ENCODE measurements at places on chromosomes 7 and 10. TPM values are rescaled to one million over a fixed set of nuclear protein-coding genes. Genes with fewer than 3 reads are reported as not detected.

DNA sequence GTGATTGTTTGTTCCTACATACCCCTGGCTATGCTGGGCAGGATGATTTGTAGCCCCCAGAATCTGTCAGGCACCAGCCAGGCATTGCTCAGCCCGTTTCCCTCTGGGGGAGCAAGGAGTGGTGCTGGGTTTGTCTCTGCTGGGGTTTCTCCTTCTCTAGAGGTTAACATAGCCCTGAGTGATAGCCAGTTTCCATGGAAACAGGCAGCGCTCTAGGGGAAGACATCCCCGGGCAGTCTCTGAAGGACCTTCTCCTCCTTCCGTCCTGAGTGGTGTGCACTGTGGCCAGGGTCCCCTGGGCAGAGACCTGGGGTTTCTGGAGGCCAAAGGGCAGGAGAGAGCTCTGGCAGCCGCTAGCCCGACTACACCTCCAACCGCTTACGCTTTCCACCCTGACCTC is 50.6 kb upstream of the LRRC4 start:
- DNase-seq, result no peak

Gene PRTFDC1
- total RNA-seq, result 6.6 TPM

GRCh38 chr7:158849768-158850544 is 6.4 kb upstream of the DYNC2I1 start:
- no peak for DNase-seq

Gene MINDY4
- 3.6 TPM for total RNA-seq

DNA sequence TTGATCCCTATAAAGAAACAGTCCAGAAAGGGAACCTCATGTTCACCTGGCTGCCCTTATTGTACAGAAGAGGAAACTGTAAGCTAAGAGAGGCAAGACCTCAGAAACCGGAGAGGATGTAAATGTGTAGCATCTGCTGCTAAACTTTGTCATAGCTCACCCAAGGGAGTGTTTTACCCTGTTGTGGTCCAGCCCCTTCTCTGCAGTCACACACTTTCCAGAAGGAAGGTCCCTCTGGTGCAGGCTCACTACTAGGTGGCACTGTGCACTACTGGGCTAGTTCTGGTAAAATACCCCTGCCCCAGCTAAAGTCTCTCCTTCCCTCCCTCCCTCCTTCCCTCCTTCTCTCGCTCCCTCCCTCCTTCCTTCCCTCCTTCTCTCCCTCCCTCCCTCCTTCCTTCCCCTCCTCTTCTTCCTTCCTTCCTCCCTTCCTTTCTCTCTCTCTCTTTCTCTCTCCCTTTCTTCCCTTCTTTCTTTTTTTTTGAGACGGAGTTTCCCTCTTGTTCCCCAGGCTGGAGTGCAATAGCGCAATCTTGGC is 42.5 kb upstream of the LCOR start:
- no peak for DNase-seq

GRCh38 chr7:151821226-151821625 is 55.7 kb downstream of the PRKAG2 start:
- no peak for DNase-seq

- DNase-seq, result no peak
Measured at GRCh38 chr7:111741811-111742240, 179.5 kb upstream of the IMMP2L start.

DNA sequence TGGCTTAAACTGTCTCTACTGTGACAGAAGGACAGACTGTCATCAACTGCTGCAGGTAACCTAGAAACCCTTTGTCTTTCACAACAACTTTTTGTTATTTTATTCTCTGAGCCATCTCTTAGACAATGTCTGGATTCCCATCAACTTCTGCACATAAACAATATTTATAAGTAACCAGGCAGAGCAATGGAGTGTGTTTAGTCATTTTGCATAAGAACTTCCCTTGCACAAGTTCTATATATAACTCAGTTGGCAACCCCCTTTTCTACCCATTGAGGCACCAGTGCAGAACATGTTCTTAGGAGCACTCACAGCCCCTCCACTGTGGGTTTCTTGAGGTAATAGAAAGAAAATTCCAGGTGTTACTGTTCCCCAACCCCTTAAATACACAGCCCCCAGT is 65.0 kb upstream of the IL6 start:
- no peak for DNase-seq

Gene TAS2R3
- total RNA-seq, result 0.59 TPM

GRCh38 chr10:24156686-24157085 is 52.3 kb upstream of the KIAA1217 start:
- DNase-seq, result no peak

Gene SUGCT
- total RNA-seq, result 5.4 TPM

Gene RGS10
- 13.1 TPM for total RNA-seq

DNA sequence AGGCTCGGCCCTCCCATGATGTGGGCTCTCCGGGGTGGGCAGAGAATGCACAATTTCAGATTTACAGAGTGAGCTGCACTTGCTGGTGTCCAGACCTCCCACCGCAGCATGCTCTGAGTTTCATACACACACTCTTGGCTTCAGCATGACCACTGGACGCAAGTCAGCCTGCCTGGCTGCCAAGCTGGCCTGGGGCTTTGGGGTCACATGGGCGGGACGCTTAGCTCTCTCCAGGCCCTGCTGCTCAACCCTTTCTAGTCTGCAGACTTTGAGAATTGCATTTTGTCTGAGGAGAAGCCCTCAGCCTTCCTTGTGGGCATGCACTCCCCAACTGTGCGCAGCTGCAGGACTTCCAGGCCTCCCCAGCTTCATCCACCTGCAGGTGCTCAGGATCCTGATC is 5.7 kb downstream of the CYP2E1 start:
- no peak for DNase-seq

DNA sequence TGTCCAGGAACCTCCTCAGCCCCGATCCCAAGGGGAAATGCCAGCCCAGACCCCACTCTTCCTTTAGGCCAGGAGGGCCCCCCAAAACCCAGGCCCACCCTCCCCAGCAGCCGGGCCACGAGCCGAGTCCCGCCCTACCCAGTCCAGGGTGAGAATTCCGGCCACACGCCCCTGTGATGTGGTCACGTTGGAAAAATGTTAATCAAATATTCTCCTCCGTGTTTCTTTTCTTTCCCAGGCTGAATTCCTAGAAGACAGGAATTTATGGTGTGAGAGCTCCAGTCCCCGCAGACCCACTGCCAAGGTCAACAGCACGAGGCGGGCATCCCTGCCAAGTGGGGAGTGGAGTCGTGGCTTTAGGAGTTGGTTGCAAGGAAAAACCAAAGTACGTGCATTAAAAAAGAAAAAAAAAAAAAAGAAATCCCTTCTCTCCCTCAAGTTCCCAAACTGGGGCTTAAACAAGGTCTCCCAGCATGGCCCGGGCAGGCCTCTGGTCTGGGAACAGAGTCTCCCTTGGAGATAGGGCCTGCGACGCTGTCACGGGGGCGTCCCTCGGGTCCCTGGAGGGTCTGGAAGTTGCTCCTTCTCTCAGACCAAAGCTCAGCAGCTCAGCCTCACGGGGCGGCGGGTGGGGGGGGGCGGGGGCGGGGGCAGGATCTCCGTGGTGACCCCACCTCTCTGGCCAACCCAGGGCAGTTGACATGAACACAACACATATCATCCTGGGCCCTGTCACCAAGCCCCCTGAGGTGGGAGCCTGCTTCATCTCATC is 28.1 kb upstream of the ELN start:
- DNase-seq, result no peak

GRCh38 chr10:29140991-29141390 is 147.9 kb upstream of the LYZL1 start:
- DNase-seq, result no peak

- no peak for DNase-seq
Measured at GRCh38 chr10:56912043-56912442, 551.0 kb upstream of the ZWINT start.

DNA sequence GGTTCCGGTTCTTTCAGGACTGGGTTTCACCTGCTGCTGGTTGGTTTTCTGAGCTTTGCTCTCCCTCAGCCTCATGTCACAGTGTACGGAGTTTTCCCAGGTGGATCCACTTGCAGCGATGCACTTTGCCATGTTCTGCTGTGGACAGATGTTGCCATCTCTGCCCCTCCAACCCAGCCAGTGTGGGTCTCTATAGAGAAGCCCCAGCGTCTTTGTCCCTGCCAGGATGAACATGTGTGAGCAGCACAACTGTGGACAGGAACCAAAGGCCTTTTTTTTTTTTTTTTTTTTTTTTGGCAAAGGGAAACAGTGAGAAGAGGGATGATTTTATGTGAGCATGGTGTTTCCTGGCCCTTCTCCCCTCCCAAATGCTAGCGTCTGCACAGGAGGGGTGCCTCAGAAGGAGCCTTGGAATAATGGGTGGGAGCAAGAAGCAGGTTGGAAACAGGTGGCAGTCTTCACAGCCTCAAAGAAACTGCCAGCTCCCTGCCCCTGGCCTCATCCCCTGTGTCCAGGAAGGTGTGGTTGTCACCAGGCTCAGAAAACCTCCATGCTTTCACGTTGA is 106.5 kb downstream of the RPS24 start:
- DNase-seq, result no peak

Gene FAM25G
- total RNA-seq, result not detected

Measured in H1 (cell line).